ENCODE measurements at places on chromosomes 12 and 14.

- DNase-seq, result no peak
Observed at GRCh38 chr12:131091976-131092691, 138.4 kb downstream of the ADGRD1 start.

- DNase-seq, result no peak
Observed at GRCh38 chr14:29161593-29161992, 395.0 kb downstream of the FOXG1 start.

DNA sequence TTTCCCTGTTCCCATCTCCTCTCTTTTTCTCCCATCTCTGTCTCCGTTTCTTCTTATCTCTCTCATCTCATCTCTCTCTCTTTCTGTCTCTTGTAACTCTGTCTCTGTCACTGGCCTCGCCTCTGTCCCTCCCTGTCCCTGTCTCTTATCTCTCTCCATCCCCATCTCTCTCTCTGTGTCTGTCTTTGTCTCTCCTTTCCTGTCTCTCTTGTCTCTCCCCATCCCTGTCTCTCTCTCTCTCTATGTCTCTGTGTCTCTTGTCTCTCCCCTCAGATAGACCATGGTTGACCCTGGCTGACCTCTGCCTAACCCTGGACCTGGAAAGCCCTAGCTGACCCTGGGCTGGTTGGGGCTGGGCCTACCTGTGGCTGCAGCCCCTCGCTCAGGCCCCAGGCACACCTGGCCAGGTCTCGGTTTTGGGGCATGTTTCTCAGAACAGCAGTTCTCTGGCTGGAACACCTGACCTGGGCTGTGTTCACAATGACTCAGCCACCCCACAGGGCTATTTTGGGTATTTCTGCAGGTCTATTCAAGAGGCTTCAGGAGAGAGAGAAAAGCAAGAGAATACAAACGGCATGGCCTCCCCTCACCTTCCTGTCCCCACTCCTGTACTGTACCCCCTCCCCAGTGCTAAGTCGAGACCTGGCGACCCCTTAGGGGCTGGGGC is 174.4 kb downstream of the TMEM121 start:
- DNase-seq, result no peak

- DNase-seq, result no peak
Observed at GRCh38 chr14:60276347-60276746, 27.3 kb downstream of the PPM1A start.

- no peak for DNase-seq
Observed at GRCh38 chr14:94890785-94891184, 120.9 kb upstream of the GSC start.

GRCh38 chr14:68741477-68741791 is 51.4 kb downstream of the ZFP36L1 start:
- no peak for DNase-seq

- DNase-seq, result no peak
Observed at GRCh38 chr14:31582286-31582691, 21.1 kb downstream of the NUBPL start.

- no peak for DNase-seq
Observed at GRCh38 chr12:51395283-51396230, 4.4 kb upstream of the GALNT6 start.

- DNase-seq, result no peak
Observed at GRCh38 chr12:114949058-114949820, 265.3 kb upstream of the TBX3 start.

DNA sequence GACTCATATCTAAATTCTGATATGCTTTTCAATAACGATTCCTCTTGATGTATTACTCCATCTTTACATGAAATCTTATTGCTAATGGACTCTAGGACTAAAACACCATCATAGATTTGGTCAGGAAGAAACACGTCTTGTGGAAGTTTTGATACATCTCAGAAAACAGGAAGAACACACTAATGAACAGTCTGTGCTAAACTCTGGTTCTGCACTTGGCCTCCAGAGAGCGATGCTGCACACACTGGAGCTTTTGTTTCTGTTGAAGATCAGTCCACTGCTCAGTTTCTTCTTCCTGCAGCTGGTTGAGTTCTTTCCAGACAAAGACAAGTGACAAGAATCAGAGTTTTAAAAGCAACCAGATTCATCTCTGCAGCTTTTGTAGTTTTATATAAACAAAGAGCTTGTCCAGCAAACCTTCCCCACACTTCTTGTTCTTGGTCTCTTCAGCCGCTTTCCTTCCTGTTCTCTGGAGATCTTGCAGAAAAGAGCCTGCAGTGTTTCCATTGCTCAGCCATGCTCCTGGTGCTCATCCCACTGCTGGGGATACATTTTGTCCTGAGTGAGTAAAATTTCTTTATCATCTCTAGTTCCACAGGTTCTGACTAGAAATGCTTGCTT is 229.1 kb upstream of the OR4E1 start:
- no peak for DNase-seq

DNA sequence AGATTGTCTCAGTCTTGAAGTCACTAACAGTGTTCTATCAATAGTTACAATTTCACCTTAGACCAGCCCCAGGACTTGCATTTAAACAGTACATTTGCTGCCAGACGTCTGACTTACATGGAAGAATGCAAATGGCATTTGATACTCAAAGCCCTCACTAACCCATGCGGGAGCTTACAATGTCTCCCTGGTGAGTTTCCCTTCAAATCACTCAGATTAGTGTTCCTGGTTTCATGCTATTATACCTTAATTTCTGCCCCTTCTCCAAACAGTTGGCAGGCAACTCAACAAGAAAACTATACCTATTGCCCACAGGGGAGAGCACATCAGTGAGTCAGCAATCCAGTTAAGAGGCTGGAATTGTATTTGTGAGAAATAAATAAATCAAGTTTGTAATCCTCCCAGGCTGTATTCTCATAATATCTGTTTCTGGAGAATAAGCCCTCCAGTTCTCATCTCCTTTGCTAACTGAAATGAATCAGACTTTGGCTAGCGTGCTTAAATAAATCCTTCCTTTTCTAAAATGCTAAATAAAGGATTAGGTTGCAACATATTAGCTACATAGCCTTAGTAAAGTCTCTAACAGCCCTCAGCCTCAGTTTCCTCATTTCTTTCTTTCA is 23.7 kb downstream of the GSTZ1 start:
- DNase-seq, result no peak

- DNase-seq, result no peak
Observed at GRCh38 chr14:80956922-80957321, 1.5 kb downstream of the TSHR start.

GRCh38 chr14:60656686-60657455 is 7.6 kb upstream of the SIX1 start:
- DNase-seq, result peak; percentile 70

- DNase-seq, result no peak
Observed at GRCh38 chr14:73003681-73004080, 23.2 kb downstream of the ZFYVE1 start.

GRCh38 chr14:31419967-31420318 is 407 bp downstream of the HEATR5A start:
- DNase-seq, result peak; percentile 33

- no peak for DNase-seq
Observed at GRCh38 chr12:69921831-69922230, 96.8 kb downstream of the MYRFL start.

GRCh38 chr12:42162965-42163364 is 18.3 kb upstream of the GXYLT1 start:
- DNase-seq, result no peak

DNA sequence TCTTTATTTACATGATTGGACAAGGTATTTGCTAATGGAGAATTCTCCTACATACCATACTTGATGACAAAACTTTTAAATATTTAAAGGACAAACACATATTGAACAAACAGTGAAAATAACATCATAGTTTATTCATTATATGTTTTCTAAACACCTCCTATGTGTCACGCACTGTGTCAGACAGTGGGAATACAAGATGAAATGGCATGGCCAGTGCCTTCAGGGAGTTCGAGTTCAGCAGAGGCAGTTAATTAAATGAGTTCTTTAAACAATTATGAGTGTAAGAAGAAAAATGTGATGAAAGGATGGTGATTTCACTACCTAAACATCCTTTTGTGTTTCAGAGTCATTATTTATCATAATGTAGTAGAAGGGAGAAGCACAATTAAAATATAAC is 159.8 kb downstream of the KCNH5 start:
- no peak for DNase-seq

DNA sequence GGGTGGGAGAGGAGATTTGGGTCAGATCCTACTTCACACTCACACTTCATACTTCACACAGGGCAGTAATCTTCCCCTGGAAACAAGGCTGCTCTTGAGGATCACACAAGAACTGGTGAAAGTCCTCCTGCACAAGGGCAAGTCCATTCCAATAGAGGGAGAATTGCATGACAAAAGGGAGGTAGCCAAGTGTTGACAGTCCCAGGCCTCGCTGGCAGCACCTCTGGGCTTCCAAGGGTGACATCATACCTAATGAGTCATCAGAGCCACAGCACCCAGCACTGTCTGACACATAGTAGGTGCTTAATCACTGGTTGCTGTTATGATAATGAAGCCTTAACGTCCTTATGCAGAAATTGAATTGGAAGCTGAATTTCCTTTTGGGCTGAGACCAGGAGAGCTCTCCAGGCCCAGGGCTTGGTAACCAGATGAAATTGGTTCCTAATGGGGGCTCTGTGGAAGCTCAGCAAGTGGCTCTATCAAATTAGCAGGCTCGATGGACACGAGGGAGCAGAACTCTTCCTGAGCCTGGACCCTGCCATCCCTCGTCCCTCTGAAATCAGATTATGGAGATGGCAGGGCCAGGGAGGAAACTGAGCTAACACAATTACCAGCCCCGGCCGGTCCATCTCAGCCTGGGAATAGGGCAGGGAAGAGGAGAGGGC is 58.8 kb upstream of the ACTN1 start:
- DNase-seq, result no peak

- no peak for DNase-seq
Observed at GRCh38 chr12:49345051-49345824, 1.4 kb upstream of the DNAJC22 start.

- no peak for DNase-seq
Observed at GRCh38 chr14:50823762-50824636, 7.0 kb downstream of the NIN start.

DNA sequence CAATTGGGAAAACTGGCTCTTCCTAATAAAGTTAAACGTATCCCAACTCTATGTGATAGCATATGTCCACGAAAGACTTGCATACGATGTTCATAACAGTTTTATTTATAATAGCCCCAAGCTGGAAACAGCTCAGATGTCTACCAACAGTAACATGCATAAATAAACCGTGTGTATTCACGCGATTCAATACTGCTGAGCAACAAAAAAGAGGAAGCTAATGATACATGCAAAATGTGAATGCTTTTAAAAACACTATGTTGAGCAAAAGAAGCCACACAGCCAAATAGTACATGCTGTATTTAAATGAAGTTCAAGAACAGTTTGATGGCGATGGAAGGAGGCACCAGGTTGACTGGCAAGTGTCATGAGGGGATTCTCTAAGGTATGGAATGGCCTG is 55.7 kb downstream of the TRIM9 start:
- no peak for DNase-seq

GRCh38 chr14:75771595-75771994 is 110.5 kb downstream of the TTLL5 start:
- DNase-seq, result no peak

DNA sequence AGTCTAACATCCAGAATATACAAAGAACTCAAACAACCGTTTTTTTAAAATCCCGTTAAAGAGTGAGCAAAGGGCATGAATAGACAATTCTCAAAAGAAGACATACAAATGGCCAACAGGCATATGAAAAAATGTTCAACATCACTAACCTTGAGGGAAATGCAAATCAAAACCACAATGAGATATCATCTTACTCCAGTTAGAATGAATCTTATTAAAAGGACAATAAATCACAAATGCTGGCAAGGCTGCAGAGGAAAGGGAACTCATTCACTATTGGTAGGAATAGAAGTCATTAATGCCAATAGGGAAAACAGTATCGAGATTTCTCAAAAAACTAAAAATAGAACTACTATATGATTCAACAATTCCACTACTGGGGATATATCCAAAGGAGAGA is 520.1 kb downstream of the RMST start:
- DNase-seq, result no peak

DNA sequence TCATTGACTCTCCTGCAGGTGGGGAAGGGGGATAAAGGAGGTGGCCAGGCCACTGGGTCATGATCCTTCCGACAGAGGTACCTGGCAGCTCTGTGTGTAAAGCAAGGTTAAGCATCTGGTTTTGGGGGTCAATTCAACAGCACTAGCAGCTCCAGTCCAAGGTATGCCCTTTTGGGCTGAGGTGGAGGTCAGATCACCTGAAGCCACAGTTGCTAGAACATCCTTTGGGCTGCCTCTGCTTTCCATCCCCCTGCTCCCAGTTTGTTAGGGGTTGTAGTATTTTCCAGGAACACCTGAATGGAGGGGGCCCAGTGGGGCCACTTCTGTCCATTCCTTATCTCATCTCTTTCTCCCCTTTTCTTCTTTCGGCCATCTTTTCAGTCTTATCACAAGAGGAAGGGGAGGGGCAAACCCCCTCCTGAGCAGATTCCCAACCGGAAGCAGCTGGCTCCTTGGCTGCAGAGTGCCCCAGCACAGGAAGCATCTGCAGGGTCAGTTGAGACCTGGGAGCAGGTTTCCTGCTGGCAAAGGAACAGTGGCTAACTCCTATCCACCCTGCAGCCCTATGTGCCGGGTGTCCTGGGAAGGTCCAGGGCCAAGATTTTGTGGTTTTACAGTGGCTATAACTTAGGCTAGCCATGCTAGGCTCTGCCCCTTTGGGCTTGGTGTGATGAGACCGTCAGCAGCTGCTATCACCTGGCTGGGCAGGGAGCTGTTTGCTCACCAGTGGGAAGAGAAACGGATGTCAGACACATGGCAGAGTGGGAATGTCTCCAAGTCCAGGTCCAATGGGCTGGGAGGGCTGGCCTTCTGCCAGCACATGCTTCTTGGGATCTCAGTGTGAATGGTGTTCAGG is 40.2 kb downstream of the SH2B3 start:
- peak; percentile 47 for DNase-seq

- DNase-seq, result no peak
Observed at GRCh38 chr12:132075714-132076553, 68.2 kb downstream of the DDX51 start.

- DNase-seq, result peak; percentile 4
Observed at GRCh38 chr14:66405158-66405557, 81.0 kb upstream of the CCDC196 start.

DNA sequence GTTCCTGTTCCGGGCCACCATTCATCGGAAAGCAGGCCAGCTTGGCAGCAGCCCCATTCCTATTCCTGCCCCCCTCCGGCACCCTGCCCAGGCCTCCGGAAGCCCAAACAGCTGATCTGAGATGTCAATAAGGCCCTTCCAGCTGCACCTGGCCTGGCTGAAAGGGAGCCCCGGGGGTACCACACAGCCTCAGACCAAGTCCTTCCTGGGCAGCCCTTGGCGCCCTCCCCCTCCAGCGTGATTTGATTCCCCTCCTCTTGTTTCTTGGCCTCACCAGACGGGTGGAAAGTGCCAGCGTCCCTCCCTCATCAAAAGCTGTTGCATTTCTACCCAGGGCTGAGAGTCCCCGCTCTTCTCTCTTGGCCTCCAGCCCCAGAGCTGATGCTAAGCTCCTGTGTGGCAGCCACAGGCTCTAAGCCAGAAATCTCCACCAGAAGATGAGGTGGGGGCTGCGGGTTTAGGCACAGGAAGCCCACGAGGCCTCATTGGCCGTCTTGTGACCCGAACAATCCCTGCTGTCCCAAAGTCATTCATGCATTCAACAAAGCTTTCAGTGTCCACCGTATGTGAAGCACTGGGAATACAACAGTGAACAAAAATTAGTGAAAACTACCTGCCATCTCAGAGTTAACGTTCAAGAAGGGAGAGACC is 215.4 kb downstream of the SLC41A2 start:
- peak; percentile 74 for DNase-seq

Measured in NCI-H345 (cell line).